NCI-H1048 (cell line): ENCODE measurements at places on chromosomes 5 and 9.

DNA sequence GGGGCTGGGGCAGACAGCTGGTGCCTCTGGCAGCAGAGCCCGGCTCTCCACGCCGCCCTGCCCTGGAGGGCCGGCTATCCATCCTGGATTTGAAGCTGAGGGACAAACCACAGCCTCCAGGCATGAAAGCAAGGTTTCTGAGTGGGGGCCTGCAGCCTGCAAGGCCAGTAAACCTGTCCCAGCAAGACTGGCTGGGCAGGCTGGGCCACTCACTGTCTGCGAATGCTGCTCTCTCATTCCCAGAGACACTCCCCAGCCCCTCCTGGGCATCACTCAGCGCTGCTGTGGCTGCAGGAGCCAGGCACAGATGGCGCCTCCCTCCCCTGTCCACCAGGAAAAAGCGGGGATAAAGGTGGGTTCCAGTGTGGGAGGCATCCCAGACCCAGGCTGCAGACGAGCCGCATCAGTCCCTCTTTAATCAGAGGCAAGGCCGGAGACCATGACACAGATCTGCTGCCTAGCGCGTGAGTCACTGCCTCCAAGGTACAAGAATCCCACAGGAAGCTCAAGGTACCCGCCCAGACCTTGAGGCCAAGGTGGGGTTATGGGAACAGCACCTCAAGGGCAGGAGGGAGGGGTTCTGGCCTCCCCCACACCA is 118.0 kb downstream of the VAV2 start:
- no peak for DNase-seq

- no peak for DNase-seq
Observed at GRCh38 chr5:169344629-169345028, 43.7 kb upstream of the SLIT3 start.

GRCh38 chr5:54736003-54736797 is 218.6 kb downstream of the SNX18 start:
- no peak for DNase-seq

- no peak for DNase-seq
Observed at GRCh38 chr5:135553688-135554462, 18.1 kb upstream of the NEUROG1 start.

DNA sequence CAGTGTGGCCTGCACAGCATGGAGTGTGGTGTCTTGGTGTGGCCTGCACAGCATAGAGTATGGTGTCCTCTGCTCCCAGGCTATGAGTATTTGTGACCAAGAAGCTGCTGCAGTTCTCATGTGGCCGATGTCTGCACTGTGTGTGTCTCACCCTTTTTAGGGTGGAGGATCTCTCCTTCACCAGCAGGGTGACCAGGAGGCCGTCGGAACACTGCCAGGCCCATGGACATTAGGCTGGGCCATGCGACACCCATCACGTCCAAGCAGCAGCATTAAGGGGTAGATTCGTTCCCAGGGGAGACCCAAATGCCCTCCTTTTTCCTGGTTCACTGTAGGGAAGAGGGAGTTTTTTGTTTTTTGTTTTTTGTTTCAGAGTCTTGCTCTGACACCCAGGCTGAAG is 115.3 kb upstream of the SPIN1 start:
- no peak for DNase-seq
